Endothelial cell of umbilical vein (primary cell): ENCODE measurements at places on chromosomes 11 and 22. TPM values are rescaled to one million over a fixed set of nuclear protein-coding genes. Genes with fewer than 3 reads are reported as not detected.

The BARX2 gene
- total RNA-seq, result not detected in 2 replicates

- H3K36me3 ChIP-seq, result no peaks in the 10 kb centered on the region
- H3K27me3 ChIP-seq, result no peaks in the 10 kb centered on the region
- no peak overlapping the region for H3K4me3 ChIP-seq
- DNase-seq, result no peak
Observed at GRCh38 chr11:31542862-31543261, 33.3 kb downstream of the ELP4 start.

GRCh38 chr11:9616858-9617257, 43.4 kb downstream of the WEE1 start:
- H3K27me3 ChIP-seq, result no peaks in the 10 kb centered on the region
- no peak overlapping the region for H3K27ac ChIP-seq
- H3K36me3 ChIP-seq, result no peaks in the 10 kb centered on the region
- peaks cover 36% of the 10 kb centered on the region for H3K4me1 ChIP-seq

The BAIAP2L2 gene
- total RNA-seq, result 0.16 and 0.20 TPM in 2 replicates

GRCh38 chr11:72482211-72482812, 48.0 kb upstream of the CLPB start:
- H3K4me1 ChIP-seq, result peaks cover 10% of the 10 kb centered on the region
- peaks cover 6% of the 10 kb centered on the region for H3K27me3 ChIP-seq
- DNase-seq, result peak; percentile 80
- H3K36me3 ChIP-seq, result no peaks in the 10 kb centered on the region
- H3K4me3 ChIP-seq, result no peak overlapping the region

- H3K4me3 ChIP-seq, result no peak overlapping the region
- H3K36me3 ChIP-seq, result no peaks in the 10 kb centered on the region
- H3K27me3 ChIP-seq, result peaks cover 1% of the 10 kb centered on the region
- H3K27ac ChIP-seq, result no peak overlapping the region
- DNase-seq, result no peak
Observed at GRCh38 chr11:16863389-16863788, 124.9 kb downstream of the C11orf58 start.

DNA sequence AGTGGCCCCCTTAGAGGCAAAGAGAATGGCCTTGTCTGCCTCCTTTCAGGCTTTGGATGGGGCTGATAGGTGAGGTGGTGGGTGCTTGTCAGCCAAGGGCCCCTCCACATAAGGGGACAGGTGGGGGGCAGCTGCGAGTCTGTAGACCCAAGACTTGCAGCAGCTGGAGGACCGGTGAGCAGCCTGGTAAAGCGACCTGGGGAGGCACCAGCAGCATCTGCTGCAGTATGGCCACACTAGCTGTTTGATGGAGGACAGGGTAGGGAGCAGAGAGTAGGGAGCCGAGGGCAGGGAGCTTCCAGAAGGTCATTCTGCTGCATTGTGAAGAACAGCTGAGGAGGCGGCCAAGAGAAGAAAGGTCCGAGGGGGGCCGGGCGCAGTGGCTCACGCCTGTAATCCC, 16.8 kb upstream of the MRTFA start:
- H3K27ac ChIP-seq, result no peak overlapping the region
- no peak for DNase-seq
- peaks cover 14% of the 10 kb centered on the region for H3K4me1 ChIP-seq
- H3K27me3 ChIP-seq, result no peaks in the 10 kb centered on the region
- no peaks in the 10 kb centered on the region for H3K36me3 ChIP-seq

- no peak overlapping the region for H3K4me3 ChIP-seq
- peaks cover 11% of the 10 kb centered on the region for H3K36me3 ChIP-seq
- no peaks in the 10 kb centered on the region for H3K27me3 ChIP-seq
- no peaks in the 10 kb centered on the region for H3K4me1 ChIP-seq
Observed at GRCh38 chr22:24133187-24133965, 47.9 kb upstream of the SUSD2 start.

DNA sequence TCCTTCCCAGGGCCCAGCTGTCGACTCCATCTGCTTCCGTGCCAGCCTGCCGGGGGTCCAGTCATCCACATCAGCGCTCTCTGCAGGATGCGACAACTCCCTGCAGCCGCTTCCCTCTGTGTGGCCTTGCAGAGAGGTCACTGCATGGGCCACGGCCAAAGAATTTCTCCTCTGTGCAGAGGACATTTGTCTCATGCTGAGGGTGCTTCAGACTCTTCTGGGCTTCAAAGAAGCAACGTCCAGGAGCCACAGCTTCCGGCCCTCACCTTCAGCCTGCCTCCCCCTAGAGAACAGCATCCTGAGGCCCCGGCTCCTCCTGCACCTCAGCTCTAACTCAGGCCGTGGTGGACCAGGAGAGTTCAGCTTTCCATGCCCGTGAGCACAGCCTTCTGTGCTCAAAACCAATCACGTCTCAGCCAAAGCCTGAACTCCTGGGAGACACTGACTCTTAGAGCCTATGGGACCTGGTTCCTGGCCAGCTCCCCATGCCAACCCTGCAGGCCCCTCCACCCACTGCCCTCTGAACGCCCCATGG, 258.9 kb downstream of the BRD1 start:
- no peaks in the 10 kb centered on the region for H3K36me3 ChIP-seq
- H3K27ac ChIP-seq, result no peak overlapping the region
- no peaks in the 10 kb centered on the region for H3K27me3 ChIP-seq
- DNase-seq, result no peak
- no peak overlapping the region for H3K4me3 ChIP-seq

The SPON1 gene
- 0.31 TPM in 1 of 2 replicates, not detected in the other for total RNA-seq

DNA sequence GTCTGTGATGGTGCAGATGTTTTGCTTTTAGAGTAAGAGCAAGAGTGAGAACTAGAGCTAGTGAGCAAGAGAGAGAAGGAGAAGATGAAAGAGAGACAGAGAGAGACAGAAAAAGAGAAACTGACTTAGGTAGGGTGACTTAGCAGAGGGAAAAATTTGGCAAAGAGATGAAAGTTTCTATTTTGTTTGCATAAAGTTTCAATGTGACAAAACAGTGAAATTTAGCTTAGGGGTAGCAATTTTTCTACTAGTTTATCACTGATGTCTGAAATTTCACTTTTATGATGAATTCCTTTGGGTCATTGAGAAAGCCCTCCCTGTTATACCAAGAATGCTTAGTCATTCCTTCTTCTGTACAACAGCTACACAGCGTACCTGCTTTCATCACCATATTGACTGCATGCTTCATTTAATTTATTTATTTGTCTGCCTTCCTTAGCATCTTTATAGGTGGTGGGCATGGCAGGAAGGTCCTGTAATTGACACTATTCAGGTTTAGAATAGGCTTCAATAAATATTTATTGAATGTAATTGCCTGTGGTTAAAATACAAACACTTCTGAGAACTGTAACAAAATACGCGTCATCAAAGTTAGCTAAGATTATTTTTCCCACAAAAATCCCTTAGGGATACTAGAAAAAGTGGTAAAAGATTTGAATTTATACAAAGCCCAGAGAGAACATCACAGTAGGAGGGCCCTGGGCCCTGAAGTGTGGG, 19.9 kb upstream of the CTSC start:
- H3K4me1 ChIP-seq, result no peaks in the 10 kb centered on the region
- no peak for DNase-seq
- H3K27me3 ChIP-seq, result no peaks in the 10 kb centered on the region
- H3K4me3 ChIP-seq, result no peak overlapping the region

The OSBP2 gene
- 6.5 and 7.5 TPM in 2 replicates for total RNA-seq

DNA sequence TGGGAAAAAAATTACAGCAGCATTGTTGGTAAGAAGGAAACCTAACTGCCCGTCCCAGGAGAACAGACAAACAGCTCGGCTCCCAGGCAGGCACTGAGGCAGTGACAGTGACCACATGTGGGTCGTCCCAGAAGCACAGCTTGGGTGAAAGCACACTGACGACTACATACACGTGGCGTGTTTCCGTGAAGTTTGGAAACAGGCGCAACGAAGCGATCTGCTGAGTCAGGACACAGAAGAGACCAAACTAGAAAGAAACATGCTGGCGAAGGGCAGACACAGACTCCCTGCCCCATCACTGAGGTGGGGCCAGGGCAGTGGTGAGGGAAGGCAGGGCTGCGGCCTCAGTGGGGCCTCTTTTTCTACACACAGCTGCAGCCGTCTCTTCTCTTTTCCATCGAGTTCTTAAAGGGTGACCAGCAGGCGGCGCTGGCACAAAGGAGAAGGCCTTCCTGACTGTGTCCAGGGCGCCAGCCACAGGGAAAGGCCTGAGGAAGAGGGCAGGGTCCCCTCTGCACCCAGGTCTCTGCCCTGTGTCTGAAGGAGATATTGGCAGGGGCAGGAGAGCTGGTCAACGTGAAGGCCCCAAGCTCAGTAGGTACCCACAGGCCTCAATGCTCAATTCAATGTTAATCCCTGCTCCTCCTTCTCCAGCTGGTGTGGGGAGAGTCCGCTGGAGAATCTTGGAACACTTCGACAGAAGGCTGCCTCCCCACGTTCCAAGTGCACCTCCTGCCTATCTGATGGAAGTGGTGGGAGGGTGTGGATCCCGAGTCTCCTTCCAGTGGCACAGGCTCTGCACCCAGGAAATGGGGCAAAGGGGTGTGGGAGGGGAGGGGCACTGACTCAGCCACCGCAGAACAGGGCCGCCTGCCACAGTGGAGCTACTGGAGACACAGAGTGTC, 19.9 kb downstream of the CARS1 start:
- no peaks in the 10 kb centered on the region for H3K4me1 ChIP-seq
- H3K27ac ChIP-seq, result no peak overlapping the region
- no peaks in the 10 kb centered on the region for H3K27me3 ChIP-seq
- peak; percentile 54 for DNase-seq
- H3K36me3 ChIP-seq, result peaks cover 11% of the 10 kb centered on the region

DNA sequence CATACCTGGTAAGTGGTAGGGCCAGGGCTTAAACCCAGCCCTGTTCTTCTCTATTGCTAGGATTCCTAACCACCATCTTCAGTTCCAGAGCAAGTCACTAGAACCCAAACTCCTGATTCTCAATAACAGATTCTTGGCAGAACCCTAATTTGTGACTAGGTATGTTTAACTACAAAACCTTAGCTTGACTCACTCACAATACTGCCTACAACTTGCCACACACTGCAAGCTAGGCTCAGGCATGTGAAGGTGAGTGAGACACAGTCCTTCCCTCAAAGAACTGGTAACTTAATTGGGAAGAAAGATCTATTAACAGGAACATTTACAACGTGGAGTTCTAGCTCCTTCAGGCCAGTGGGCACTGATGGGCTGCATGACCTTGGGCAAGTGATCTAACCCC, 14.5 kb upstream of the AMOTL1 start:
- no peak for DNase-seq
- H3K4me3 ChIP-seq, result no peak overlapping the region
- no peak overlapping the region for H3K27ac ChIP-seq

The ZDHHC8 gene
- 128 and 131 TPM in 2 replicates for total RNA-seq

The APOA4 gene
- not detected in 2 replicates for total RNA-seq

- H3K27ac ChIP-seq, result no peak overlapping the region
Observed at GRCh38 chr11:104870910-104871309, 27.4 kb downstream of the CASP12 start.

- DNase-seq, result no peak
- no peaks in the 10 kb centered on the region for H3K36me3 ChIP-seq
- no peaks in the 10 kb centered on the region for H3K4me1 ChIP-seq
- H3K4me3 ChIP-seq, result no peak overlapping the region
- no peak overlapping the region for H3K27ac ChIP-seq
Observed at GRCh38 chr11:126680131-126680530, 320.4 kb downstream of the KIRREL3 start.

DNA sequence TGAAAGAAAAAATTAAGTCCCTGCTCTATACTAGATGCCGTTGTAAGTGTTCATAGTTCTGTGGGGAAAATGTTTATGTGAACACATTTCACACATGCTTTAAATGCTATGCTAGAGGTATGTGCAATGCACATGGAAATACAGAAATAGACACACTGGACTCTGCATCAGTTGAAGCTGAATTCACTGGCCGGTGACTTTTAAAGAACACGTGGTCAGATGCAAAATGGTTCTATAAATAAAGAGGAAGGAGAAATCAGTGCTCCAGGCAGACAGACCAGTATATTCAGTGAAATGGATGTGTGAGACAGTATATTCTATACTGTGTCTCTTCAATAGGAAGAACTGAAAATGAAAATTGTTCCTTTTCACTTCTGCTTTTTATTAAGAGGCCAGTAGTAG, 29.9 kb downstream of the TRPC6 start:
- DNase-seq, result no peak
- H3K27ac ChIP-seq, result no peak overlapping the region

The LRRC56 gene
- total RNA-seq, result 0.55 and 0.90 TPM in 2 replicates

- no peak overlapping the region for H3K4me3 ChIP-seq
- no peaks in the 10 kb centered on the region for H3K4me1 ChIP-seq
- no peaks in the 10 kb centered on the region for H3K36me3 ChIP-seq
Observed at GRCh38 chr11:94326947-94327346, 22.6 kb downstream of the IZUMO1R start.

GRCh38 chr11:69598147-69598546, 42.8 kb upstream of the CCND1 start:
- H3K4me1 ChIP-seq, result no peaks in the 10 kb centered on the region
- peaks cover 4% of the 10 kb centered on the region for H3K27me3 ChIP-seq
- H3K36me3 ChIP-seq, result no peaks in the 10 kb centered on the region
- H3K27ac ChIP-seq, result no peak overlapping the region
- no peak overlapping the region for H3K4me3 ChIP-seq

DNA sequence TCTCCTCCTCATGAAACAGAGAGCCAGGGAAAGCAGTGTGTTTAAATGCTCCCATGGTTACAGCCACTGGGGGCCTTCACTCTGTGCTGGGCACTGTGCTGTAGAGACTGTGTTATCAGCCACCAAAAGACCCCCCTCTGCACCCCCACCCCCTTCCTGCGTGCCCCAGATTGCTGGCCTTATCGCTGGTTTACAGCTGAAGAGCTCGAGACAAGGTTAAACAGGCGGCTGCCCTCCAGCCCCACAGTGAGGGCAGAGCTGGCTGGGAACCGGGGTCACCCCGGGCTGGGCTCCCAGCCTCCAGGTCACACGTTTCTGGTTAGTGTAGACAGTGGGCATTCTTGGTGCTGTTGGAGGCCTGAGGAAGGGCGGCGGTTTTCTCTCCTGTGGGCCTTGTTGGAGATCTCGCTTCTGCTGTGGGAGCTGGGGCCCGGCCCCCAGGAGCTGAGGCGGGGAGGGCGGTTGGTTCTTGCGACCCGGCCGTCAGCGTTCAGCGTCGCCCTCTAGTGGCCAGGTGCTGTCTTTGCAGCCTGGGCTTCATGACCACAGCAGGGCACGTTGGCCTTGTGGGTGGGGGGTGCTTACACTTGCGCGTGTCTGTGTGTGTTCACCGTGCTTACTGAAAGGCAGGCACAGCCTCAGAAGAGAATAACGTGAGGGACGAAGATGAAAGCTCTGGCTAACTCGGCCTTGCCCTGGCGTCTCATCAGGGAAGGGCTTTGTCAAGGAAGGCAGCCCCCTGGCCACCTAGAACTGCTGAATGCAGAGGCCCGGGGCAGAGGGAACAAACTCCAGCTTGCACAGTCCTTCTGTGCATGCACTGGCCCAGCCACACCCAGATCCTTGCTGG, 40.8 kb downstream of the TBC1D22A start:
- H3K36me3 ChIP-seq, result peaks cover 13% of the 10 kb centered on the region
- H3K27me3 ChIP-seq, result no peaks in the 10 kb centered on the region
- no peak overlapping the region for H3K4me3 ChIP-seq
- H3K27ac ChIP-seq, result no peak overlapping the region

The IL18 gene
- 1.5 and 1.6 TPM in 2 replicates for total RNA-seq

The HBG1 gene
- not detected in 2 replicates for total RNA-seq

The MAPK8IP2 gene
- 0.31 and 0.37 TPM in 2 replicates for total RNA-seq
